ENCODE measurements at places on chromosomes 11 and 22.

GRCh38 chr11:92300876-92301275 is 76.3 kb downstream of the FAT3 start:
- no peak for DNase-seq

GRCh38 chr11:122954455-122954854 is 27.2 kb downstream of the BSX start:
- DNase-seq, result no peak

- no peak for DNase-seq
These were observed 8.2 kb downstream of the PLEKHB1 start for GRCh38 chr11:73654482-73655021.

- no peak for DNase-seq
These were observed 47.5 kb upstream of the CDON start for GRCh38 chr11:126109941-126110731.

DNA sequence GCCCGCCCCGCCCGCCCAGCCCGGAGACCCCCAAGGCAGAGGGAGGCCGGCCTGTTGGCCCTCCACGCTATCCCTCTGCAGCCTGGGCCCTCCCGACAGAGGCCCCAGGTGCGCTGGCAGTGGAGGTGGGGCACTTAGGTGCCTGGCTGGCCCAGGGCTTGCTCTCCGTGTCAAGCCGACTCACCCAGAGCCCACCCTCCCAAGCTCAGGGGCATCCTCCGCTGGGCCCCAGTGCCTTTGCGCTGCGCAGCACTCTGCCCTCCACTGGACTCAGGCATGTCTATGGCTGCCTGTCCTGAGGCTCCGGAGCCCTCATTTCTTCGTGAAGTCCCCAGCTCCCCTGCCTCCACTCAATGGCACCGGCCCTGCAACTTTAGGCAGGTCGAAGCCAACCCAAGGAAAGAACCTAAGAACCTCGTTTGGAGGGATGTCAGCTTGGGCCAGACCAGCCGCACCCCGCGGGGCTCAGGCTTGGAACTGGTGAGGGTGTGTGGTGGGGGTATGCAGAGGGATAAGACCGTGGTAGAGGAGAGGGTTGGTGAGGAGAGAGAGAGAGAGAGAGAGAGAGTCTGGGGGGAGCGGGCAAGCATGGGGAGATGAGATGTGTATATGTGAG is 6.1 kb downstream of the SMIM45 start:
- DNase-seq, result no peak
